ENCODE measurements at places on chromosomes 6 and 20.

DNA sequence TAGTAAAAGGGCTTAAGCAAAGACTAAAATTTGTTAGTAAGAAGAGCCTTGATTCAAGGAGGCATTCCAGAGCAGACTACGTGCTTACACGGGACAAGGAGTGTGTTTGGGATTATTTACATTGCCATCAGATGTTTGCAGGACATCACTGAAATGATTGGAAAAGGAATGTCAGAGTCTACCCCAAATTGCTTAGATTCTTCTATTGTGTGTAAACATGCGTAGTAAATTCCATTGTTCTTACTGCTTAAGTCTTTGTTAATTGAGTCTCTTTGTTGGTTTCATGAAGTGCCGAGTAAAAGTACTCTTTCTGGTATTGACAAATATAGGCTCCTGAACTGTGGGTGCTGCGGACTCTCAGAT is 60.5 kb downstream of the CD83 start:
- DNase-seq = no peak

DNA sequence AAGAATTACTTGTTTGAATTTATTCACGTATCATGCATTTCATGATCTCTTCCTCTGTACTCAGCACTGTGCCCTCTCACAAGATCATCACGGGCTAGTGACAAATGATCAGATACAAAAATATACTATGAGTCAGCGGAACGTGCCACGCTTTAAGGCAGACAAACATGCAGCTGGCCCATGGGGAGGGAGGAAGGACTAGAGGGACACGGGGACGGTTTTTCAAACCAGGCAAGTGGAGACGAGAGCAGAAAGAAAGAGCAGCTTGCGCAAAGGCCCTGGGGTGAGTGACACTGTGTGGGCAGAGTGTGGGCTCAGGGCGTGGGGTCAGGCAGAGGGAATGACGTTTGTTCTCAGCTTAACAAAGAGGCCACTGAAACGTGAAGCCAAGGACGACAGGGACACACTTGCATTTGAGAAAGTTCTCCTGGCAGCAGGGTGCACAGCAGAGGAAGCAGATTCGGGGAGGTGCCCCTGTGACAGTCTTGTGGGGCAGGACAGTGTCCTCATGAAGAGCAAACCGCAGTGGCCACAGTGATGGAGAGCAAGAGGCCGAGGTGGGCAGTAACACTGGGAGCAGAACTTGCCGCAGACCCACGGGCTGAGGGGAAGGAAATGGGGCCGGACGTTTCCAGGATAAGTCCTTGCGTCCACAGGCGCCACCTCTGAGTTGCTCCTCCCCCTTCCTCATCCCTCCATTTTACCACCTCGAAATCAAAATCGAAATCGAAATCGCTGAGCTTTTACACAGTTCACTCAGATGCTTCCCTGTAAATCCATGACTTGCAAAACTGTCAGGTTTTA is 6.9 kb upstream of the RPS6KA2 start:
- no peak for DNase-seq

- DNase-seq = no peak
Measured at GRCh38 chr6:87543696-87544473, 45.9 kb downstream of the RARS2 start.

DNA sequence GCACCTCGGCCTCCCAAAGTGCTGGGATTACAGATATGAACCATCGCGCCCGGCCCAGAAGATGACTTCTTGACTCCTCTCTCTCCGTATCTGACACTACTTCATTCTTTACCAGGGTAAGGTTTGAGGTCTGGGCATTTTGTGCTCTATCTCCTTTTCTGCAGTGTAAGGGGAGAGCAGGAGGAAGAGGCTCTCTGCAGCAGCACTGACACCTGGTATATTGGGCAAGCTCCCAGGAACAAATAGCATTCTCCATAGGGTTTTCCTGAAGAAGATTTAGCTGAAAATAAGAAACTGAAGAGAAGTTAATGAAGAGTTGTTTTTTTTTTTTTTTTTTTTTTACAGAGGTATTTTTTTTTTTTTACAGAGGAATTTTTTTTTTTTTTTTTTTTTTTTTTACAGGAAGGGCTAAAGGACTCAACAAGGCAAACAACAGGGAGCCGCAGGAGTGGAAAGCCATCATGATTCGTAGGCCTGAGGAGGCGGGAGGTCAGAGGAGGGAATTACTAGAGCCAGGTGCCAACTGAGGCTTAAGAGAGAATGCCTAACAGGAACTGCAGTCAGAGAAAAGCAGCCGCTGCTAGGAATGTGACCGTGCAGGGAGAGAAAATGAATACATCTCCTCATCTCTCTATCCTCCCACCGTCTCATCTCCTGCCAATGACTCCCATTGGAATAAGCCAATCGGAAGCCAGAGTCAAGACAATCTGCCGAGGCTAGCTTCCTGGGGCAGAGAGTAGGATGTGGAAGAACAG is 34.7 kb upstream of the ADGRF4 start:
- no peak for DNase-seq

DNA sequence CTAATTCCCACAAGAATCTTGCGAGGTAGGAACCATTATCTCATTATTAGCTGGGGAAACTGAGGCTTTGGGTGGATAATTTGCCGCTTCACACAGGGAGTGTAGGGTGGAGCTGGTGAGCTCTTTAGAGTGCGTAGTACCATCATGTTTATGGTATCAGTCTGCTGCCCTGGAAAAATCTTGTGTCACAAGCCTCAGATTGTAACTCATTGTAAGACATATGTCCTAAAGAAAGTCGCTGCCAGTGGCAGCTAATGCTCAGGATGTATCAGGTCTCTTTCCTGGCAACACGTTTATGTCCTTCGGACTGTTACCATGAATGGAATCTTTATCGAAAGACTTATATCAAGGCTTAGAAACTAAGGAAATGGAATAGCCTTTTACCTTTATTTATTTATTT is 1.9 kb downstream of the ZFAND3 start:
- DNase-seq = no peak

DNA sequence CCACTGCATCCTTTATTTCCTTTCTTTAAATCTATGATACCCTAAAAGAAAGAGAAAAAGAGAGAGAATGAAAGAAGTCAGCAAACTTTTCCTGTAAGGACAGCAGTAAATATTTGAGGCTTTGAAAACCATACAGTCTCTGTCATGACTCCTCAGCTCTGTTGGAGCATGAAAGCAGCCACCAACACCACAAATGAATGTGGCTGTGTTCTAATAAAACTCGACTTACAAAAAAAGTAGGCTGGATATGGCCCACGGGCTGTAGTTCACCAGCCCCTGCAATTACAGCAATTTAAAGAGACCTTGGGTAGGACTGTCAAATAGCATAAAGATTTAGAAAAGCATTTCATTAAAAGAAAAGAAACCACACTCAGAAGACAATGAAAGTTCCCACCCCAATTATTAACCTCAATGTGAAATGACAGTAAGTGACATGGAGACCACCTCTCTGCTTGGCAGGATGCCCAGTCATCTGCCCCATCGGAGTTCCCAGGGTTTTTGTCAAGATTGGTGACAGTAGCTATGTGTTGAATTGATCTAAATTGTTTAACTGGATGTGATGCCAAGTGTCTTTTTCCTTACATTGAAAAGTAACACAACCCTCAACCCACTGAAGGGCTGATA is 50.9 kb downstream of the TNFRSF21 start:
- DNase-seq = no peak

DNA sequence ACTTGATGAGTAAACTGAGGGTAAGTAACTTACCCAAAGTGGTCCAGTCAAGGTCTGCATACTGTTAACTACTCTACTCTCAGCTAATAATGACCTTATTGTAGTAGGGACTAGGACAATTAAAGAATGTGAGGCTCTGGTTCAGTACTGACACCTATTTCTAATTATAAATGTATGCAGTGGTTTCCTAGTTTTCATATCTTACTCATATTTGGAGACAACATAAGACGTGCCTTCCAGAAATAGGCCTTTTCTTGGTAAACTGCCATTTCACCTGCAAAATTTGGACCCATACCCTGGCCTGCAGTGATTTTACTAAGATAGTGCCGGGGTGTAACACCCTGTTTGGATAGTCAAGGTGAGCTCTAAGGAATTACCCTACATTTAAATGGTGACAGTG is 24.7 kb downstream of the GJA1 start:
- no peak for DNase-seq

GRCh38 chr20:52534616-52535015 is 343.0 kb upstream of the ZFP64 start:
- no peak for DNase-seq

DNA sequence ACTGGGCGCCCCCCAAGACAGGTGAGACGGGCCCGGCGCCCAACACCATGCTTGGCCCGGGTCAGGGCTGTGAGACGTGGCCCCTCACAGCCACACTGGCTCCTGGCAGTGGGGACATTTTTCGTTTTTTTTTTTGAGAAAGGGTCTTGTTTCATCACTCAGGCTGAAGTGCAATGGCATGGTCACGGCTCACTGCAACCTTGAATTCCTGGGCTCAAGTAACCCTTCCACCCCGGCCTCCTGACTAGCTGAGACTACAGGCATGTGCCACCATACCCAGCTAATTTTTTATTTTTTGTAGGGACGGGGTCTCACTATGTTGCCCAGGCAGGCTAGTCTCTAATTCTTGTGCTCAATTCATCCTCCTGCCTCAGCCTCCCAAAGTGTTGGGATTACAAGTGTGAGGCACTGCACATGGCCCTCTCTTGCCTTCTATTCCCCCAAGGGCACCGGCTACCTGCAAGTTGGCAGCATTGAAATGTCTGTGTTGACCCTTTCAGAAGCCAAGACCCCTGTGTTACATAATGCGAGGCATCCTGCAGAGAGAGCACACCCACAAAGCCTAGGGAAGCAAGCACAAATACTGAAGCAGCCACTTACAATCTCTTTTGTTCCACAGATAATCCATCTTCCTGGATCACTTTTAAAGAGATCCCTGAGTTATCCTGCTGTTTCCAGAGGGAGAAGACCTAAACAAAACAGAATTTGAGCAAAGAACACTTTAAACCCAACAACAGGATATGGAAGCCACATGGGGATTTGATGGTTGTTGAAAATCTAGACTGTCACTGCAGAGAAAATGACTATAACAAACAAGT is 57.5 kb upstream of the SLC4A11 start:
- DNase-seq = no peak

GRCh38 chr6:101392586-101393230 is 800 bp upstream of the GRIK2 start:
- DNase-seq = no peak

GRCh38 chr6:127794405-127794804 is 106.5 kb downstream of the THEMIS start:
- DNase-seq = no peak

DNA sequence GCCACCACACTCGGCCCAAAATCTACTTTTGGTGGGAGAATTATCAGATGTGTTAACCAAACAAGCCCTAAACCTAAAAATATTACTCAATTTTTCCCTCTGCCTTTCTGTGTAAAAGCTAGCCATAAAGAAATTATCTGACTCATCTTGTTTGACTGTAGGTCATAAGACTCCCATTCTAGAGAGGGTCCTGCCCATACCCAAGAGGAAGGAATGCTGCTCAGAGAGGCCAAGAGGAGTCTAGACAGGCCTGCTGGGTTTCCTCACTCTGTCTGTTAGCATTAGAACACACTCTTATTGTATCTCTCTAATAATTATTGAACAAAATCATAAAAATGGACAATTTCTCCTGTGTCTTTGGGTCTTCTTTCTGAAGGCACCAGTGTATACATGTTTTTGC is 26.1 kb downstream of the C6orf141 start:
- no peak for DNase-seq

- DNase-seq = no peak
Measured at GRCh38 chr20:48880981-48881657, 40.4 kb upstream of the ARFGEF2 start.

GRCh38 chr6:136640132-136640915 is 90.1 kb upstream of the MAP7 start:
- no peak for DNase-seq

GRCh38 chr6:129751384-129751783 is 41.4 kb upstream of the ARHGAP18 start:
- no peak for DNase-seq

- no peak for DNase-seq
Measured at GRCh38 chr20:41133709-41134361, 3.5 kb upstream of the PLCG1 start.

- DNase-seq = no peak
Measured at GRCh38 chr6:163364641-163365040, 49.9 kb upstream of the QKI start.

- no peak for DNase-seq
Measured at GRCh38 chr6:41269716-41270115, 16.8 kb downstream of the TREM1 start.

- no peak for DNase-seq
Measured at GRCh38 chr20:45010399-45010828, 44.1 kb downstream of the STK4 start.

- DNase-seq = no peak
Measured at GRCh38 chr20:54063992-54064676, 6.3 kb downstream of the BCAS1 start.

GRCh38 chr6:40950986-40951698 is 87.9 kb downstream of the UNC5CL start:
- peak; percentile 80 for DNase-seq

GRCh38 chr6:69907981-69908498 is 41.7 kb downstream of the COL19A1 start:
- DNase-seq = no peak

DNA sequence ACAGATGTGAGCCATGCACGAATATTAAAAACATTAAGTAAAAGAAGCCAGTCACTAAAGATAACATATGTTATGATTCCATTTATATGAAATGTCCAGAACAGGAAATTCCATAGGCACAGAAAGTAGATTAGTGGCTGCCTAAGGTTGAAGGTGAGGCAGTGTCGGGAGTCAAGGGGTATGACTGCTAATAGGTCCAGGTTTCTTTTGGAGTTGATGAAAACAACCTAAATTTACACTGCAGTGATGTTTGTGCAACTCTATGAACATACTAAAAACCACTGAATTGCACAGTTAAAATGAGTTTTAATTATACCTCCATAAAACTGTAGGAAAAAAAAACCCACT is 14.4 kb downstream of the SRPK1 start:
- no peak for DNase-seq

GRCh38 chr6:157058574-157058973 is 264.7 kb downstream of the TMEM242 start:
- DNase-seq = no peak

DNA sequence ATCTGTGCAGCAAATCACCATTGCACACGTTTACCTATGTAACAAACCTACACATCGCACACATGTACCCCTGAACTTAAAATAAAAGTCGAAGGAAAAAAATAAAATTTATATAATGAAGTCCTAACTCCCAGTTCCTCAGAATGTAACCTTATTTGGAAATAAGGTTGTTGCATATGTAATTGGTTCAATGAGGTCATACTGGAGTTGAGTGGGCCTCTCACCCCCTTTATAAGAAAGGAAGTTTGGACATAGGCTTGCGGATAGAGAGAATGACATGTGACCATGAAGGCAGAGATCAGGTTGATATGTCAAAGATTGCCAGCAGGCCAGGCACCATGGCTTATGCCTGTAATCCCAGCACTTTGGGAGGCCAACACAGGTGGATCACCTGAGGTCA is 16.1 kb upstream of the ZBTB22 start:
- no peak for DNase-seq

DNA sequence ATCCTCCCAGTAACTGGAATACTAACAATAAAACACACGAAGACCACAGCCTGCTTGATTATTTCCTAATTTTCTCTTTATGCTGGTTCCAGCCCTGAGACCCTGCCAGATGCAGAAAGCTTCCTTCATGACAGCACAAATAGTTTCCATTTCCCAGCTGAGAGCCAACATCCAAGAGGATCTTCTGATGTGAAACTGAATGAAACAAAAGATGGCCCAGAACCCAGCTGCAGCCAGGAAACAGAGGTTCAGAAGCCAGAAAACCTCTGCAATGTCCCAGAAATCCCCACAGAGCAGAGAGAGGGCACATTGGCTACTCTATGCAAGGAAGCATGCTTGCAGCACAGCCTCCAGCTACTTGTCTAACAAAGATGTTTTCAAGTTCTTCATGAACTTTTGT is 61.8 kb upstream of the PLEKHG1 start:
- DNase-seq = no peak

GRCh38 chr6:77644102-77644705 is 8.6 kb upstream of the MEI4 start:
- no peak for DNase-seq

Measured in RCC 7860 (cell line).